CD4-positive, alpha-beta T cell treated with Interleukin-2 at 100 ng/mL for 4 hours (primary cell): ENCODE measurements at places on chromosomes 2 and 18.

- DNase-seq: no peak
Observed at GRCh38 chr2:218881744-218882460, 1.2 kb downstream of the WNT10A start.

- DNase-seq: no peak
Observed at GRCh38 chr18:37902344-37902743, 336.7 kb upstream of the CELF4 start.

GRCh38 chr2:69588403-69588802 lies 55.1 kb downstream of the AAK1 start:
- DNase-seq: no peak

GRCh38 chr18:10230072-10230471 lies 224.4 kb upstream of the APCDD1 start:
- no peak for DNase-seq

- DNase-seq: no peak
Observed at GRCh38 chr18:78906066-78906465, 73.6 kb upstream of the SALL3 start.

- no peak for DNase-seq
Observed at GRCh38 chr2:102422910-102423309, at the start of gene IL18RAP. Gene IL18RAP, plus strand, starts transcription at chr2:102423160. Its CDS starts 118 bp downstream, at chr2:102423278.

DNA sequence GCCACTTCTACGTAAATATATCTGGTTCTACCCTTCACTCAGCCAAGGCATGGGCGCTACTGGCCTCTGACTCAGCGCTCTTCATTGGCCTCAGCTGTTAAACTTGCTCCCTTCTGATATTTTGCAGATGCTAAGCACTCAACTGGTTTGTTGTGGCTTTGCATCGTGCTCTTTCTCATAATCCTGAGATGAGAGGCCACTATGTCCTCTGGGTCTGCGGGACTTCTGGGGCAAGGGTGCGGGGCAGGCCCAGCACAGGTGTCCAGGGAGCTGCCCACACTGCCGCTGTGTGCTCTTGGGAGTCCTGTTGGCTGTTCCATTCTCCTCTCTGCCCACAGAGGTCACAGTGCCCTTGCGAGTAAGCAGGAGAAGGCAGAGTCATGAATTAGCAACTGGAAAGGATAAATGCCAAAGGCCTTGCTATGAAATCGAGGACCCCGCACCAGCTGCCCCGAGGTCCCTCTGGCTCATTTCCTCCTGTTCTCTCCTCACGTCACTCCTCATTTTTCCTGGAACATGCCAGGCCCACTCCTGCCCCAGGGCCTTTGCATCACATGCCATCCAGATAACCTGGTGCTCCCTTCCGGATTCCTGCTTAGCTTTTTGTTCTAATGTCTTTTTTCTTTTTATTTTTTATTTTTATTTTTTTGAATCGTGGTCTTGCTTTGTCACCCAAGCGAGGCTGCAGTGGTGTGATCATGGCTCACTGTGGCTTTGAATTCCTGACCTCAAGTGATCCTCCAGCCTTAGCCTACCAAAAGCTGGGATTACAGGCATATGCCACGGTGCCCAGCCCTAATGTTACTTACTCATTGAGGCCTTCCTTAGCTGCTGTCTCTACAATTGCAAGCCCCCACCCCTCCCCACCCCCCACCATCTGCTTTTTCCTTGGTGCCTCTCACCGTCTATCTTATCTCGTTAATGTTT lies 34.9 kb upstream of the MAT2A start:
- DNase-seq: no peak

DNA sequence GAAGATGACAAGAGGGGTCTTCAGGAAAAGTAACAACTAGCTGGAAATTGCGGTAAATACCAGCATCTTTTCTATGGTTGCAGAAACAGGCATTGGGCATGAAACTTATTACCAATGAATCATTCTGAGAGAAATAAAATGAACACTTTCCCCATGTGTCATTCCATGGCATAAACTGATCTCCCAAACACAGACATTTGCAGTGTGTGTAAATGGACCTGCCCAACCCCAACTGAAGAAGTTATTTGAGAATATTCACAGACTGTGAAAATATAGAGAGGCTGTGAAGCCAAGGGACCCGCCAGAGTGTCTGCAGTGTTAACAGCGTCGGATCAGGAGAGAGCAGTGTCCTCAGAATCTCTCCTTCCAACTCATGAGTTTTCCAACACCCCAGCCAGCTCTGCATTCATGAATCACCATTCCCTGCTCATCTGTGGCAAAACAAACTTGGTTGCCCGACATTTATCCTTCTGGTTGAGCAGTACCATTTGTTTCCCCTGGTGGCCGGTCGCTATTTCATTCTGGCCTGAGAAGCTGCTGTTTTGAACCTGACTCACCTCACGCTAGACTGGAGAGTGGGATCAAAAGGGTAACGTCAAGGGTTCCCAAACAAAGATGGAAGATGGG lies 238.4 kb downstream of the PID1 start:
- no peak for DNase-seq

DNA sequence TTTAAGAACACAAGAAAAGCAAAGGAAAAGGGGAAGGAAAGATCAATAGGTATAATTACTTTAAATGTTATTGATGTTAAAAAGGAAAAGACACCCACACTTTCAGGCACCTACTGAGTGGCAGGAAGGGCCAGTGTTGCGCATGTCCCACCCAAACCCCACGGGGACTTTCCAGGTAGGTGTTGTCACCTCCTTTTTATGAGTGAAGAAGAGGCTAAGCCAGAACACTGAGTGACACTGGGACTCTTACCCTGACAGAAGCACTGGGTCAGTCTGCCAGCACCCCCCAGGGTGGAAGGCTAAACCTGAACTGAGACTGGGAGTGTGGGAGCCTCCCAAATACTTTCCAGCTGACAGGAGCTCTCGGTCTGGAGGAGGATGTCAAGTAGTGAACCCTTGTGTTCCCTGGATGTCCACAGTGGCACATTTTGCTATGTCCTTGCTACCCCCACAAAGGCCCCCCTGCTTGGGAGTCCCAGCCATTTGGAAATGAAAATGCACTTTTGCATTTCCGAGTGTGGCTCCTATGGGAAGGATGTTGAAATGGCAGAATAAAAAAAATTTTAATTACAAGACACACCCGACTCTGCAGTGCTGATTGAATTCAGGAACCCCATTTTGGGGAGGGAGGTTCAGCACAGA lies 90.9 kb upstream of the SMAD2 start:
- DNase-seq: no peak

- DNase-seq: no peak
Observed at GRCh38 chr2:222739939-222740338, 68.5 kb downstream of the MOGAT1 start.

DNA sequence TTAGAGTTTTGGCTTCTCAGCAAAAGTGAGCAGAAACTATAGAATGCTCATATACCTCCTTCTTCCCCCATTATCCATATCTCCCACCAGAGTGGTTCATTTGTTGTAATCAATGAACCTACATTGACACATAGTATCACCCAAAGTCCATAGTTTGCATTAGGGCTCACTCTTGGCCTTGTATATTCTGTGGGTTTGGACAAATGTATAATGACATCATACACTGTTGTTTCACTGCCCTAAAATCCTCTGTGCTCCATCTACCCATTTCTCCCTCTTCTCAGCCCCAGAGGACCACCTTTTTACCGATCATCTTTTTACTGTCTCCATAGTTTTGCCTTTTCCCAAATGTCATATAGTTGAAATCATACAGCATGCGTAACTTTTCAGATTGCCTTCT lies 24.1 kb downstream of the ZFP36L2 start:
- no peak for DNase-seq

DNA sequence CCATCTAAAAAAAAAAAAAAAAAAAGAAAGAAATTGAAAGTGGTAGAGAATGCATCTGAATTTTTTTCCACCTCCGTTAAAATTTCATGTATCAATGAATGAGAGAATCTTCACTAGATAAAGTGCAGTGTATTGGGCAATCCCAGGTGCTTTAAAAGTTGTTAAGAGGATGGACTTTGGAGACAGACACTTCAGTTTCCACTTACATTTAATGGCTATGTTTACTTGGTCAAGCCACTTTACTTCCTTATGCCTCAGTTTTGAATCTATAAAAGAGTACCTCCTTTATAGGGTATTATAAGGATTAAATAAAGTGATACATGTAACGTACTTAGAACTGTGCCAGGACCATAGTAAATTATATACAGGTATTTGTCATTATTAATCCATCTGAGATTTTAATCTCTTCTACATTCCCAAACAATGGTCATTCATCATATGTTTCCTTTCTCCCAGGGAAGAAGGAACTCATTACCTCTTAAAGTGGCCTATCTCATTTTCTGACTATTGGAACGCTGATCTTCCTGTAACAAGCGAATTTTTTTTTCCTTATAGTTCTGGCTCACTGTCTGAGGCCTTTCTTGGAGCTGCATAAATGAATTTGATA lies 29.1 kb upstream of the TANK start:
- DNase-seq: no peak

- no peak for DNase-seq
Observed at GRCh38 chr2:26487192-26487591, 9.3 kb upstream of the OTOF start.

DNA sequence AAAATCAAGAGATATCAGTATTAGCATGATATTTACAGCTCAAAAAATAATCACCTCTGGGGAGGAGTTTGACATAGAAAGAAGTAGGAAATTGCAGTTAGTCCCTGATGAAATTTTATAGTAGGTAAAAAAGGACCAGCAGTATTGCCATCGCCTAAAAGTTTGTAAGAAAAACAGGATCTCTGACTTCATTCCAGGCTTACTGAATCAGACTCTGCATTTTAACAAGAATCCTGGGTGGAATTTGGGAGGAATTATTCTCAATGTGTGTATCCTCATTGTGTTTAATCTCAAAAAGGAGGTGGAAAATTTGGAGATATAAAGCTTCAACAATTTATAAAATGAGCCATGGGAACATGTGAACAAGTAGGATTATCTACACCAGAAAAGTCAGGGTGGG lies 31.2 kb upstream of the STAT1 start:
- no peak for DNase-seq

DNA sequence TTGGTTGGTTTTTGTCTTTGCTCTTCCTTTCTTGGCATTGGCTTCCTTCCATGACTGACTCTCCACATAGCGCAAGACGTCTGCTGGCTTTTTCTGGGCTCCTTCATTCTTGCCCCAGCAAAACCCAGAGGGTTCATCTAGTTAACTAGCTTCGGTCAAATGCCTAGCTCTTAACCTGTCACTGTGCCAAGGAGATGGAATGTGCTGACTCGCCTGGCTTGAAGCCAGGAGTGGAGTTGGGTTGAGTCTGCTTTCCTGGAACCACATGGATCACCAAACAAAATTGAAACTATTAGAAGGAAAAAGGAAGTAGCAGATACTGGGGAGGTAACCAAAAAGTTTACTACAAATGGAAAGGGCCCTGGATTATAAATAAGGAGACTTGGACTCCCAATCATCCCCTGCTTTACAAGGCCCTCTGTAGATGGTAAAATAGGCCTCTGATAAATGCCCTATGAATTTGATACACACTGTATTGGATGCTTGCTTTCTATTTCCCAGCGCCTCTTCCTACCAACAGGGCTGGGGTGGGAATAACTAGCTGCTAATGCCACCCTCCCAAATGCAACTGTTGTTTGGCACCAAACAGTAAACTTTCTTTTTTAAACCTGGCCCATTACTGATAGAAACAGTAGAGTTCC lies 11.3 kb downstream of the MALT1 start:
- no peak for DNase-seq

GRCh38 chr18:10482985-10483949 lies 28.8 kb downstream of the APCDD1 start:
- no peak for DNase-seq

- DNase-seq: no peak
Observed at GRCh38 chr2:113888641-113889470, 1.0 kb upstream of the ACTR3 start.

DNA sequence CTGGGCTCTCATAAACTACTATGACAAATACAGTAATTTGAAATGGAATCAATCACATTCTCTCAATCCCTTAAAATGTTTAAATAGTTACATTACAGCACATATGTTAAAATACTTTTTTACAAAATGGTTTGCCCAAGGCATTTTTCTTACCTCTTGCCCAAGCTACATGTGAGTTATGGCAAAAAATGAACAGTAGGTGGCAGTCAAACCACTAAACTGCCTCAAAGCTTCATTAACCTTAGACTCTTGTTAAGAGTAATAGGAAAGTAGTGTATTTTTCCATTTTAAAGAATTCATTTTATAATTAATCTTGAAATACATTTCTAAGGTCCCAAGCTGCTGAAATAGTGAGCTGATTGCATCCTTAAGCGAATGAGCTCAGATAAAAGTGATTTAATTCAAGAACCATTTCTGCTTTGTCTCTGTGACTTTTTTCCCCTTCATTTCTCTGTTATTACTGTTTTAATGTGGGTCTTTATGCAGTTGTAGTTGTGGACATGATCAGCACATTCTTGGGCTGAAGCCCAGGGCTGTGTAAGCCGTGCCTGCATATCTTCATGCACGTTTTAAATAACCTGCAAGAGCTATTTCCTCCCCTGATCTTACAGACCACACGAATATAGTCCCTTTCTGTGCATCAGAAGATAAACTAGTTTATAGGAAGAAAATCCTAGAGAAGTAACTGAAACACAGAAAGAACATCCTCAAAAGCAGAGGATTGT lies 311.8 kb downstream of the LNPK start:
- DNase-seq: peak; percentile 51

DNA sequence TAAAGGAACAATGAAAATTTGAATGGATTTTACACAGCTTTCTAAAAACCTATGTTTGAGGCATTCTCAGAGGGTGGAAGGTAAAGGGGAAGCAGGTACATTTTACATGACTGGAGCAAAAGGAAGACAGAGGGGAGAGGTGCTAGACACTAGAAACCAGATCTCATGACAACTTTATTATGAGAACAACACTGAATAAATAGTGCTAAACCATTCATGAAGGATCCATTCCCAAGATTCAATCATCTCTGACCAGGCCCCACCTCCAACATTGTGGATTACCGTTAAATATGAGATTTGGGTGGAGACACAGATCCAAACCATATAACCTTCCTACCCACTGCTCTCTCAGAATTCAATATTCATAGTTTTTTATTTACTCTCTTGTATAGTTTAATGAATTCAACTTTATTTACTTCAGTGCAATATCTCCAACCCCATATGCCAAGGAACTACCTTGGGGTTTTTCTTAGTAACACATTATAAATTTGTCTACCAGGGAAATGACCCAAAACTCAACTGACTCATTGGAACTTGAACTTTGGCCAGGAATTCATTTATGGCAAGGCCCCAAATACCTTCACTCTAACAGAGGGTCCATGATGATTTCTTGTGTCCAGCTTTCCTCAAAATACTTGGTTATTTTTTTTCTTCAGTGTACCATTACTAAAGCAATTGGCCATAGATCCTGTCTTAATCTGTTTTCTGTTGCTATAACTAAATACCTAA lies 317.8 kb downstream of the GULP1 start:
- no peak for DNase-seq

GRCh38 chr2:142599504-142599903 lies 278.0 kb upstream of the KYNU start:
- no peak for DNase-seq
